ENCODE measurements at places on chromosomes 2 and 18. TPM values are rescaled to one million over a fixed set of nuclear protein-coding genes. Genes with fewer than 3 reads are reported as not detected.

The COBLL1 gene
- 4.3 TPM for total RNA-seq

The CRIM1 gene
- 125 TPM for total RNA-seq

The IL36A gene
- total RNA-seq = not detected

The TMEM185B gene
- 25.7 TPM for total RNA-seq

The TMEFF2 gene
- 0.96 TPM for total RNA-seq

The SPEG gene
- 8.5 TPM for total RNA-seq

The POTEC gene
- not detected for total RNA-seq

The ELMOD3 gene
- total RNA-seq = 7.1 TPM

The KANSL1L gene
- total RNA-seq = 13.6 TPM

The TXNL4A gene
- 58.8 TPM for total RNA-seq

The SP140 gene
- total RNA-seq = 0.39 TPM

The VAPA gene
- 171 TPM for total RNA-seq

The DSC2 gene
- 1.7 TPM for total RNA-seq

The CCDC150 gene
- 2.3 TPM for total RNA-seq

The C2orf15 gene
- total RNA-seq = not detected

The CCDC148 gene
- under 0.01 TPM for total RNA-seq

The ERICH2 gene
- not detected for total RNA-seq

The GCG gene
- not detected for total RNA-seq

The ALPI gene
- not detected for total RNA-seq

The DTNA gene
- total RNA-seq = 6.6 TPM

The MRPL44 gene
- total RNA-seq = 34.4 TPM

The TLX2 gene
- total RNA-seq = not detected

The ALLC gene
- not detected for total RNA-seq

The HOXD8 gene
- total RNA-seq = not detected

The TXNDC2 gene
- total RNA-seq = 0.64 TPM

The RGPD6 gene
- 19.5 TPM for total RNA-seq

The SERPINB3 gene
- under 0.01 TPM for total RNA-seq

The ASAP2 gene
- 7.2 TPM for total RNA-seq

The FBXO48 gene
- total RNA-seq = 0.65 TPM

The FAM237A gene
- not detected for total RNA-seq

The CDH7 gene
- not detected for total RNA-seq

Measured in epithelial cell of alveolus of lung (primary cell).